CD4-positive, alpha-beta memory T cell (primary cell): ENCODE measurements at places on chromosomes 2 and 18.

GRCh38 chr18:58279504-58280175, 235.6 kb downstream of the NEDD4L start:
- no peak for DNase-seq

GRCh38 chr2:182854375-182855105, 11.9 kb downstream of the FRZB start:
- DNase-seq = no peak

GRCh38 chr2:237704501-237705434, 77.4 kb downstream of the LRRFIP1 start:
- no peak for DNase-seq

DNA sequence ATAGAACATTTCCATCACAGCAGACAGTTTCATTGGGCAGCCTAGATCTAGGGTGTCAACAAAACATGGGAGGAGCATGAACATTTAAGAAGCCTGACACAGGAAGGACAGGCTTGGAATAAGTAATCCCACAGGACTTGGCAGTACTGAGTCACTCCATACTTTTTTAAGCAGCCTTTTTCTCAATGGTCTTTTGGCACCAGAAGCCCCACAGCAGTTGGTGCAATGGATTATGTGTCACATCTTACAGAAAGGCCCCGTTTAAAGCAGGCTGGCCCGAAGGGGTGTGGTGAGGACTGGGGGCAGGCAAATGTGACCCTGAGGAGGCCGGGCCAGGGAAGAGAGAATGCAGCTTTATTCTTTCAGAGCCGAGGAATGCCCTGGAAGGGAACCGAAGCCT, 26.6 kb downstream of the SPTBN1 start:
- DNase-seq = no peak

DNA sequence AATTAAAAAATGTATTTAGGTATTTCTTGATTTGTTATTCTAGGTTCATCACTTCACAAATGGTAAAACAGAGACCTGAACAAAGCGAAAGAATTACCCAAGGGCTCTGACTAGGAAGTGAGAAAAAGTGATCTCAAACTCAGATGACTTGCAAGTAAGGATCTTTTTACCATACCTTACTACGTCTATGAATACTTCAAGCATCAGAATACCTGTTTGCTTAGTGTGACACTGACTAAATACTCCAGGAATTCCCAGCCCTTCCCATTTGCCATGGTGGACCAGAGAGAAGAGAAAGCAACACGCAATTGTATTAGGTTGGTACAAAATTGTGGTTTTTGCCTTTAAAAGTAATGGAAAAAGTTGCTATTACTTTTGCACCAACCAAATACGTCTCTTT, 35.8 kb upstream of the FIGN start:
- no peak for DNase-seq

DNA sequence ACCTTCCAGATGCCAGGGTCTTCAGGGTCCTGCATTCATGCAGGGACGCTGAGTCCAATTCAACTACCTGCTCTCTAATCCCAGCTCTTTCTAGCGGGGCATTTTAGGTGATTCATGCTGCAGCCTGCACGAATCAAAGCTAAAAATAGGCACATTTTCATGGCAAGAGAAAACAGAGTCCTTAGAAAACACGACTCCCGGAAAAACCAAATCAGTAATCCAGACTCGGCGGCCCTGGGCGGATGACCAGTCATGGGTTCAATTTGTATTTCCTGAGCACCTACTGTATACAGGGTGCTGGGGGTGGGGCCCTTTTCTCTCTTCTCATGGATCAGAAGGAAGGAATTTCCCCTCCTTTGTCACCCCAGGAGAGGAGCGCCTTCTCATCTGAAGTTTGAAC, 64.4 kb downstream of the LONRF2 start:
- no peak for DNase-seq

DNA sequence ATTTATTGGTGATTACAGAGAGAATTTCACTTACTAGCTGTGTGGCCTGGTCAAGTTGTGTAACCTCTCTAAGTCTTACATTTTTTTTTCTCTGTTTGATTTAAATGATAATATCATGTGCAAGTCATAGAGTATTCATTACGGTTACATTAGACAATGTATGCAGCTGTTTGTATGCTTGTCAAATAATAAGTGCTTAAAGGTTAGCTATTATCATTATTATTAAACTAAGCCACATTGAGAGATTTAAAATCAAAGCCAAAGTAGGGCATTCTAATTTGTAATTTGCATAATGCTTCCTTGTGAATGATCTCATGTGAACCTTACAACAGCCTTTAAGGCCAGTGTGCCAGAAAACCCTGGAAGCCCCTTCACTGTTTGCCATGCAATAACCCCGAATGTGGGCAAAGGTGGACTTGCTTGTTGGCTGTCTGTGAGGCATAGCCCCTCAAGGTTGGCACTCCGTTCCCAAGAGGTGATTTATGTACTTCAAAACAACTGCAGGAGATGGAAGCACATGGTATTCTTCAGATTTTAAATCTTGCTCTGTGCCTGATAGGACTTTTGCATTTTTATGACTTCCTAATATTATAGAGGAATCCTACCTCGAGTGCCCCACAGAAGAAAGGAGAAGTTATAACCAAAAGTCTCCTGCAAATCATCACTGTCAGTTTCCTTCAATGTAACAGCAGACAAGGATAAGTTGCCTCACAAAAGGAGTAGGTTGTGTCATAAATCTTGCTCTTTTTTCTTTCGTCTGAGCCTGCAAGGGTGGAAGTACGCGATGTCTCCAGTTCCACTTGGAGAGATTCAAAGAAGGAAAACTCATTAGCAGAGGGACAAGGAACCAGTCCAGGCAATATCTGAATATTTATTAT, 272.0 kb downstream of the TGIF1 start:
- no peak for DNase-seq
